HFF-Myc (cell line): ENCODE measurements at places on chromosomes 16 and 17.

DNA sequence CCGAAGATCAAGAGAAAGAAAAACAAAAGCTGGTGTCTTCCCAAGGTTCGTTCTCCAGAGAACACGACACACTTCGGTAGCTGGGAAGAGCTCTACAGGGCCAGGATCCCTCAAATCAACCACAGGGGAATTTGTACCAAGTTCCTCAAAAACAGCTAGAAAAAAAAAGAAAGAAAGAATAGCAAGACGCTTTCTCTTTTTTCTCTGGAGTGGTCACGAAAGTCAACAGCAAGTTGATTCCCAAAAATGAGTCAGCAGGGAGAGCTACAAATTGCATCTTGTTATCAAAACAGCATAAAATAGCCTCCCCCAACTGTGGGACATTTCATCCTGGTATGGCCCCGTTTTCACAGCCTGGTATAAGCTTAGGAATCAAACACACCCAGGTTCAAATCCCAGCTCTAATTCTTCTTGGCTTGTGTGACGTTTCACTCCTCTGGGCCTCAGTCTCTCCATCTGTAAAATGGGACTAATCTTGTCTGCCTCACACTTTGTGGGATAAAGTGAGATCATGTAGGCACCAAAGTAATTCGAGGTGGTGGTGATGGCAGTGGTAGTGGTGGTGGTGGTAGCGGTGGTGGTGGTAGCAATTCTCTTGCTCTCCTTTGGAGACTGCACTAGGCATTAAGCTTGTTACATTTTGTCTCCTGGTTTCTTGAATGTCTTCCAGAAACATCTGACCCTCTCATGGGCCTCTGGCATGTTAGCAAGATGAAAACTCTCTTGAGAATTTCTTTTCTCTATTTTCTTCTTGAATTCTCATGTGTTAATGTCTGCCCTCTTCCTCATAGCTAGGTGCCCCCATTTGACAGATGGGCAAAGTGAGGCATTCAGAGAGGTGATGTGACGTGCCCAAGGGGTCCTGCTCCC, 988 bp upstream of the IL21R start:
- no peak for DNase-seq

- DNase-seq = no peak
Measured at GRCh38 chr16:21028728-21029127, 121.9 kb downstream of the DNAH3 start.

DNA sequence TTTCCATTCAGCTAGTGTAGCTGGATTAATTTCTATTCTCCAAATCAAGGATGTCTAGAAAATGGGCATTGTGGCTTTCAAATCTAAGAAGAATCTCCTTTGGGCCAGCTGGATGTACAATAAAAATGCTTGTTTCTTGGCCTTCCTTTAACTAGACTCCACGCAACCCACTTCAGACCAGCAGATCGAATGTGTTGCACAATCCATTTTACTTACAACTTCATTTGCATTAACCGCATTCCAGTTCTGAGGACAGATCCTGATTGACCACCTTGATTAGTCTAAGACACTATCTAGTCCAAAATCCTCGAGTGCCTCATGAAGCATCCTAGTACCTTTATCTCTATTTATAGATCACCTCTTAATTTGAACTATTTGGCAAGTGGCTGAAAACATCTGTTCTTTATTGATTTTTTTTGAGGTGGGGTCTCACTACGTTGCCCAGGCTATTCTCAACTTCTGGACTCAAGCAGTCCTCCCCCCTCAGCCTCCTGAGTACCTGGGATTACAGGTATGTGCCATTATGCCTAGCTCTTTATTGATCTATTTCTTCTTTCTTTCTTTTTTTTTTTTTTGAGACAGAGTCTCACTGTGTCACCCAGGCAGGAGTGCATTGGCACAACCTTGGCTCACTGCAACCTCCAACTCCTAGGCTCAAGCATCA, 20.3 kb upstream of the HAS3 start:
- DNase-seq = no peak

GRCh38 chr17:56096026-56096810, 57.1 kb upstream of the ANKFN1 start:
- no peak for DNase-seq

DNA sequence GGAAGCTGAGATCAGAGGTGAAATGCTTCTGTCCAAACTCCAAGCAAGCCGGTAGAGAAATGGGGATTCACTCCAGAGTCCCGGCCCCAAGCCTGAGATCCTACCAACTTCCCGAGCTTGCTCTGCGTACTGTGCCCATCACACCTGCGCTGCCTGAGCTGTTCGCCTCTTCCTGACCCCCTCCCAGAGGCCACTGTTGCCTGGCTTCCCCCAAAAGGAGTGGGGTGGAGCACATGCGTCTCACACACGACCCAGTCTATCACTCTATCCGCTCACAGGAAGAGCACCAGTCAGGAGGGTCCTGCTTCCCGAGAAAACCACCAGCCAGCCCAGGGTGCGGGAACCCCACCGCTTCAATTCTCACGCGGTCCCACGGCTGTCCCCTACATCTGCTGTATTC, 13.5 kb upstream of the C16orf95 start:
- no peak for DNase-seq

GRCh38 chr17:72631949-72632684, 460.4 kb downstream of the SLC39A11 start:
- no peak for DNase-seq

DNA sequence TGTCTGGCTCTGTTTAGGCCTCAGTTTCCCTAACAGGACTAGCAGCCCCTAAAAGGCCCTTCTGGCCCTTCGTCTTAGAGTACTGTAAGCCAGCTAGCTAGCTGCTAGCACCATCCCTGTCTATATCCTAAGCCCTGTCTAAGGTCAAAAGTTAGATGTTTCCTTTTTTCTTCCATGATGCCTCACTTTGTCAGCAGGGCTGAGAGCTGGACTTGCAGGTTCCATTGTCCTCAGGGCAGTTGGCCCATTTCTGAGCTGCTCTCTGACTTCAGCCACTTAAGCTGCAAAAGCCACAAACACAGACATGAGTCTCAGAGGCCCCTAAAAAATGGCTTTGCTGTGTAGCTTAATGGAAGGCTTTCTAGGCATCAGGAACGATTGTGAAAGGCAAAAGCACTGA, 187.7 kb downstream of the CBLN1 start:
- no peak for DNase-seq

DNA sequence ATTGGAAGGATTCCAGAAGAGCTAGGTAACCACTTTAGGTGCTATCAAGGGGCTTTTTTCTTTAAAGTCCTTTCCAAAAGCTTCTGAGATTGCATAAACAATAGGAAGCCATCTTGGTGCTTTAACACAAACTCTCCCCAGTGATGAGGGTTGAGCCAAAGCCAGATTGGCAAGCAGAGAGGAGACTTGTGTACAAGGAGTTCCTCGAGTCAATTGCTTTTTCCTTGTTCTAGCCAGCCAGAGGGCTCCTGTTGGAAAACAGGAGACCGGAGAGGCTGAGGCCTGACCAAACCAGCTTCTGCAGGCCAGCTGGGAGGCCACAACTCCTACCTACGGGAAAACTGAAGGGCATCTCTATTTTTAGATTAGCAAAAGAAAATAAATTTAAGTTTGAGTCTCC, 46.5 kb downstream of the MAPT start:
- no peak for DNase-seq

DNA sequence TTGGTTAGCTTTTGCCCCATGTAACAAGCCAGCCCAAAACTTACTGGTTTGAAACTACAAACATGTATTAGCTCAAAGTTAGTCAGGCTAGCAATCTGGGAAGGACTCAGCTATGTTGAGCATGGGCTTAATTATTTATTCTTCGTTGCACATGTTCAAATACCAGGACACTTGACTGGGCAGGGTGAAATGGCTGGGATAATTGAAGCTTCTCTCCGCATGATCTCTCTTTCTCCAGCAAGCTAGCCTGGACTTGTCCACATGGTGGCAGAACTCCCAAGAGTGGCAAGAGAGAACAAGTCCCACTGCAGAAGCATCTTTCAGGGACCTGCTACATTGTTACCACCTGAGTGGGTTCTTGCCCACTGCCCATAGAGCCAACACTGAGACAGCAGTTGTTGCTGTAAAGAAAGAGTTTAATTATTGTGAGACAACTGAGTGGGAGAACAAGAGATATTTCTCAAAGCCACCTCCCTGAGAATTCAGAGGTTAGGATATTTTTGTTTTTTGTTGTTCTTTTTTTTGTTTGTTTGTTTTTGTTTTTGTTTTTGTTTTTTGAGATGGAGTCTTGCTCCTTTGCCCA, 16.8 kb upstream of the ATF7IP2 start:
- DNase-seq = no peak

DNA sequence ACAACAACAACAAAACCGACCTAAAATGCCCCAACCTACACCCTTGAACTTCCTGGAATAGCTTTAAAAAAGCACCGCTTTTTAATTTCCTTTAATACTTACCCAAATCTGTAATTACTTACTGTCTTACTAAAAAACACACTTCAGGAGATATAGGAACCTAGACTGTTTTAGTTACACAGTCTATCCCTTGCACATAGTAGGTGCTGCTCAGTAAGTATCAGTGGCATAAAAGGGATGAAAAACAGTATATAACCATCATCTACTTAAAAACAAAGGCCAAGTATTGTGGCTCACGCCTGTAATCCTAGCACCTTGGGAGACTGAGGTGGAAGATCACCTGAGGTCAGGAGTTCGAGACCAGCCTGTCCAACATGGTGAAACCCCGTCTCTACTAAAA, 6.1 kb downstream of the SUMO2 start:
- DNase-seq = no peak
